ENCODE measurements at places on chromosomes 16 and 17.

- no peak for DNase-seq
Observed at GRCh38 chr16:23339787-23340186, 37.7 kb downstream of the SCNN1B start.

- no peak for DNase-seq
Observed at GRCh38 chr16:57726433-57726947, 9.1 kb upstream of the KATNB1 start.

GRCh38 chr16:88835383-88835782, 21.4 kb downstream of the GALNS start:
- DNase-seq, result no peak

DNA sequence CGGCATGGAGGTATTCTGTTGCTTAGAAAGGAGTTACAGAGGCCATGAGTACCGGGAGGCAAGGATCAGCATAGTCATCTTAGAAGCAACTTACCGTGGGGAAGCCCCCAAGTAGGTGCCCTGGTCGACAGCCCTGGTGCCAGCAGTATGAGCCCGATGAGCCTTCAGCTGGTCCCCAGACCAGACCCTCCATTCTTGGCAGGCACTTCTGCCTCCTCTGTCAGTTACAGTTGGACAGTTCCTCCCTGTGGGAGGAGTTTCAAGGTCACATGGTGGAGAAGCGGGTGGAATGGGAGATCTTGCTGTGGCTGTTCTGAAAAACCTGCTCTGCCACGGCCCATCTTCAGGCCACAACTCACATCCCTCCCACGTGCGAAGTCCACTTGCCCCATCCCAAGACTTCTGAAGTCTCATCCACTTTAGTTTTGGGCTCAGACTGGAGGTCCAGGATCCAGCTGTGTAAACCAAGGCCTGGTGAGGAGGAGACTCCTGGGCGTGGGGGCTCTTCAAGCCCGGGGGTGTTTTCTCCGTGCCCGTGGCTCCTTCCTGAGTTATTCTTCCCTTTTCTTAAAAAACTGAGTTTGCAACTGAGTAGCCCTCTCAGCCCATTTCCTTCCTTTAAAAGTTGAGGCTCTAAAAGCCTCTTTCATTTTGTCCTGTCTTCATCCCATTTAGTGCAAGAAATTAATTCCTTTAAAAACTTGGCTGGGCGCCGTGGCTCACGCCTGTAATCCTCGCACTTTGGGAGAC, 133.5 kb downstream of the SEC14L1 start:
- no peak for DNase-seq

DNA sequence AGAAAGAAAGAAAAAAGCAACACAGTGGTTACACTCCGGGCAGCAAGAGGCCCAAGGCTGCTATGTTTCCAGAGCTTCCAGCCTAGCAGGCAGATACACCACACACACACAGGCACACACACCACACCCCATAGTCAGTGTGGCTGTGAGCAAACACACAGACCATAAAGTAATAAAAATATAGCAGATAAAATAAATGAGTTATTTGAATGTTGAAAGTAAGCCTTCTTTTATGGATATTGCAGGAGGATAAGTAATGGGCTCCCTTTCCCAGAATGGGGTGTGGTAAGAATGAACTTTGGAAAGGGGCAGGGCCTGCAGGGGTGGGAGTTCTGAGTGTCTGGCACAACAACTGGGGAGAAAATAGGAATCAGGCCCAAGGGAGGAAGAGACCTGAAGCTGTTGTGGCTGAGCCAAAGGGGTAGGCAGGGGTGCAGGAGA, 4.8 kb upstream of the CDK5RAP3 start:
- no peak for DNase-seq

DNA sequence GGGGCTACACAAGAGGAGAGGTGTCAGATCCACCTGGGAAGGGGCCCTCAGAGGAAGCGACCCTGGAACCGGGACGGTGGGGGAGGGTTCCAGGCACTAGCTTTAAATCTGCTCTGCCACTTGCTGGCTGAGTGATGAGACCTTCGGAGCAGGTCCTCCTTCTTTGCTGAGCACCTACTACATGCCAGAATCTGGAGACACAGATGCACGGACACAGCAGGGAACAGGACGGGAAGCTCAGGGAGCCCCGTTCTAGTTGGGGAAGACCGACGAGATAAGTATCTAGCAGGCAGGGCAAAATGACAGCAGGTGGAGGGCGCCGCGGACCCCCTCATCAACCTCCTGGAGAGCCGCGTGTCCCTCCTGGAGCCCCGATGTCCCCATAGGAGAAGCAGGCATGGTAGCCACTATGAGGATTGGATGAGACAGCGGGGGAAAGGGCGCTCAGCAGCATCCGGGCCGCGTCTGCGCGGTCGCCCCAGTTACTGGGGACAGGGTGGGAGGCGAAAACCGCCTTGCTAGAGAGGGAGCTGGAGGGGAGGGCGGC, 27.2 kb downstream of the SBK1 start:
- no peak for DNase-seq

DNA sequence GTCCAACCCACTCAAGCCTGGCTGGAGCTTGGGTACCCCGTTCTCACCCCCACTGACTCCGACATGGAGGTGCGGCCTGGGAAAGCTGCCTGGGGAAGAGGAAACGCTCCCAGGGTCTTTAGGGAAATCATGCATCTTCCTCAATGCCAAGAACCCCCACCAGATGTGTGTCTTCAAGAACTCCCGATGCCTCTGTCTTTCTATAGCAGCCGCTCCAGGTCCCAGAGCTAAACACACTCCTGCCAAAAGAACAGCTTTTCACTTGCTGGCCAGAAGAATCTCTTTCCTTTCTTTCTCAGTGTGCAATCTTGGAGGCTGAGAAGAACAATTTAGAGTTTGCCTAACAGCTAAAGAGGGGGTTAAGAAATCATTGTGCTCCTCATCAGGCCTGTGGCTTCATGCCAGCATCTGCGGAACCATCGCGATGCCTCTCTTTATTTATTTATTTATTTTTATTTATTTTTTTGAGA, 41.1 kb upstream of the MTSS2 start:
- DNase-seq, result no peak

DNA sequence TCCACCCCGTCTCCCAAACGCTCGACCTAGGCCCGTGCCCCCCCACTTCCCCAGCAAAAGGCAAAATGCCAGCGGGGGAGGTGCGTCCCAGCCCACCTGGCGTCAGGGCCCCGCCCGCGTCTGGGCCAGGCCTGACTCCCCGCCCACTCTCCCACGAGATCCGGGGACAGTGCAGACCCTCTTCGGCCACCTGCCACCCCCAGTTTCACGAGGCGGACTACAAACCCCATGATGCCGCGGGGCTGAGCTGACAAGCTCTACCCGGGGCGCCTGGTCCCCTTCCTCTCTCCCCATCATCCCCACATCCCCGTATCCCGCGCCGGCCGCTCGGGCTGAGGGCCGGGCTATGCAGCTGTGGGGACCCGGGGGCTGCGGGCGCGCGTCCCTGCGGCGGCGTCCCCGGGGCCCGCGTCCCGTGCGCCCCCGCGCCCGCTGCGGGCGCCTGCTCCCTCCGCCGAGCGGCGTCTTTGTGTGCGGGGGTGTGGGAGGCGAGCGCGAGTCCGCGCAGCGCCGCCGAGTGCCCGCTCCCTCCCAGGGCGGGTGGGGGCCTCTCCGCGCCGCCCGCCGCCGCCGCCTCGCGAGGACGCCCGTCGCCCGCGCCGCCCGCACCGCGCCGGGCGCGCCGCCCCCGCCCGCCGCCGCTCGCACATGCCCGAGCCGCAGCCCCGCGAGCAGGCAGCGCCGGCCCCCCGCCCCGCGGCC, at the start of gene ANKRD13B:
TSS of gene ANKRD13B (plus strand) at position 283 of the 702 bp plus-strand sequence. CDS start 490 bp downstream, outside the sequence.
- DNase-seq, result no peak

DNA sequence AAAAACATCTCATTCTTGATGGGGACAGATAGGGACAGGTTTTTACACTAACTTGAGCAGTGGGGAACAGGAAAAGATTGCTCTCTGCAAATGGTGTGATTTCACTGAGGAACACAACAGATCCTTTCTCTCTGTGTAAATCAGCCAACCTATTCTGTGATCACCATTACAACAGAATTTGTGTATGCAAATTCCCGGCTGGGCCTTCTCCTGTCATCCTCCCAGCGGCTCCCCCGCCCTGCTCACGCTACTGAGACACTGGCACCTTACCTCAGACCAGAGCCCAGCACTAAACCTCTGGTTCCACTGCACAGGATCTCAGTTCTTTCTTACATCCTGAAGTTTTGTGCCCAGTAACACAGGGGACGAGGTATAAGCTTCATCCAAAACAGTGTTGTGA, 97.0 kb upstream of the FA2H start:
- DNase-seq, result no peak

- DNase-seq, result no peak
Observed at GRCh38 chr16:30927789-30928378, 4.5 kb downstream of the FBXL19 start.

- no peak for DNase-seq
Observed at GRCh38 chr17:65618516-65618915, 57.1 kb upstream of the AXIN2 start.

Data from stimulated activated CD4-positive, alpha-beta T cell treated with anti-CD3 and anti-CD28 coated beads, Interleukin-1b, Interleukin-23, amount 100 ng/mL, for 1 hour (primary cell).